Temporal lobe (tissue), 4 donors: ENCODE measurements at places on chromosomes 7 and 10. TPM values are rescaled to one million over a fixed set of nuclear protein-coding genes. Genes with fewer than 3 reads are reported as not detected.

The CCDC7 gene
- 64.4 TPM for total RNA-seq

The FAM25A gene
- total RNA-seq = not detected

The SPDYE1 gene
- not detected for total RNA-seq

The UPK3B gene
- total RNA-seq = 0.98 TPM

The CYP3A4 gene
- not detected for total RNA-seq

The GALNT17 gene
- 26.3 TPM for total RNA-seq

The DBF4 gene
- total RNA-seq = 16.2 TPM

The THSD7A gene
- total RNA-seq = 30.5 TPM

The TIMM23B gene
- 15.0 TPM for total RNA-seq

The NME8 gene
- total RNA-seq = not detected

The GRM3 gene
- total RNA-seq = 86.5 TPM

The ADRB1 gene
- 2.0 TPM for total RNA-seq

The JAKMIP3 gene
- 4.7 TPM for total RNA-seq

The ZMYND11 gene
- 124 TPM for total RNA-seq

The TDRD1 gene
- total RNA-seq = 0.25 TPM

The FAM25G gene
- total RNA-seq = not detected

The UPP1 gene
- total RNA-seq = 2.5 TPM

The SMKR1 gene
- total RNA-seq = 2.2 TPM

The HERC4 gene
- 66.4 TPM for total RNA-seq

The ADIRF gene
- 0.98 TPM for total RNA-seq

The PNLIPRP2 gene
- not detected for total RNA-seq

The LCOR gene
- 47.7 TPM for total RNA-seq

The GRM8 gene
- 2.2 TPM for total RNA-seq

The STEAP2 gene
- total RNA-seq = 2.0 TPM

The CABCOCO1 gene
- 4.2 TPM for total RNA-seq

The CYP26C1 gene
- total RNA-seq = 0.25 TPM

The RPP30 gene
- 57.3 TPM for total RNA-seq

The TRIM73 gene
- total RNA-seq = 3.0 TPM

The SNX10 gene
- 17.7 TPM for total RNA-seq

The FOXI2 gene
- total RNA-seq = not detected

The HOXA6 gene
- total RNA-seq = not detected

The ABCC2 gene
- total RNA-seq = 0.49 TPM

The SPDYE6 gene
- total RNA-seq = not detected
